Caudate nucleus (tissue), 63 donors: ENCODE measurements at places on chromosomes 7 and 10.

DNA sequence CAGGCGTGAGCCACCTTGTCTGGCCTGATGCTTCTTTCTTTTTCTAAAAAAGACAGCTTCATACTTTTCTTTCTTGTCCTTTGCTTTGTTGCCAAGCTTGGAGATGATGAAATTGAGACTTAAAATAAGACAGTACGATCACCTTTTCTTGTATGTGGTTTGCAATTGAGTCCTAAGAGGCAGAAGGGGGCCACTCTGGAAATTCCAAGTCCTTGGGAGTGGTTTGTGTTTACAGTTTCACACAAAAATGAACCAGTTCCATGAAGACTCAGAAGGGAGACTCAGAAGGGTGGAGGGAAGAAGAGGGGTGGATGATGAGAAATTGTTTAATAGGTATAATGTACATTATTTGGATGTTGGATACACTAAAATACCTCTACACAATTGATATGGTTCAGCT, 70.7 kb upstream of the TNS3 start:
- DNase-seq = no peak

- DNase-seq = no peak
These were observed 12.1 kb upstream of the CCNY start for GRCh38 chr10:35324196-35324595.

GRCh38 chr7:40859965-40860543, 725.2 kb downstream of the SUGCT start:
- DNase-seq = no peak

GRCh38 chr10:124978376-124978725, 36.4 kb downstream of the ZRANB1 start:
- DNase-seq = no peak

- DNase-seq = no peak
These were observed 456.8 kb upstream of the KLF6 start for GRCh38 chr10:4241724-4242345.

- DNase-seq = no peak
These were observed 30.4 kb upstream of the CDK13 start for GRCh38 chr7:39919646-39920045.

DNA sequence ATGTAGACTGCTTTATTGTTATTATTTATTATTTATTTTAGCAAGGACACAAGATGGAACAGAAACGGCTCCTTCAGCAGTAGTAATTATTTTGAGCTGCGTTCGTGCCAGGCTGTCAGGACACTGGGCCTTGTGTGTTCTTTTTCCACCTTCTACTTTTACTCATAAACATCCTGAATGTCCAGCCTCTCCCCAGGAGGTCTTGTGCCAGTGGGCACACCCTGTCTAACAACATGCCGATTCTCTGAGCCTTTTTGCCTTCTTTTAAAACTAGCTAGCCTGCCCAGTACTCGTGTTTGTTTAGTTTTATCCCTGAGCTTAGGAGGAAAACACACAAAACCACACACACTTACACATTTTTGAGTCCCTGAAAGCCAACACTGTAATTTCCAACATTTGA, 1.2 kb downstream of the SCIN start:
- DNase-seq = no peak

- no peak for DNase-seq
These were observed 274.1 kb downstream of the PRPF18 start for GRCh38 chr10:13860886-13861285.

DNA sequence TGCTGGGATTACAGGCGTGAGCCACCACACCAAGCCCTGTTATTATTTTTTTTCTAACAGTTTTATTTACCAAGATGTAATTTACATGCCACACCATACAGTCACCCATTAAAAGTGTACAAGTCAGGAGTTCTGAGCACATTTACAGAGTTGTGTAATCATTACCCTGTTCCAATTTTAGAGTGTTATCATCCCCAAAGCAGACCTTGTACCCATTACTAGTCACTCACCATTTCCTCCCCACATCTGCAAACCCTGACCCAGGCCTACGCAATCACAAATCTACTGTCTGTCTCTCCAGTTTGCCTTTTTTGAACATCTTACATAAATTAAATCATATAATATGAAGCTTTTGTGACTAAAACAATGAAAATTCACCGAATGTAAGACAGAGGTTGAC, 402.9 kb upstream of the FOXK1 start:
- DNase-seq = no peak

- no peak for DNase-seq
These were observed 9.7 kb upstream of the ATP6V0E2 start for GRCh38 chr7:149864023-149864422.

GRCh38 chr10:101631821-101632475, 43.8 kb downstream of the DPCD start:
- DNase-seq = no peak

GRCh38 chr7:149741629-149742028, 31.8 kb downstream of the ZNF467 start:
- no peak for DNase-seq

- no peak for DNase-seq
These were observed 106.0 kb downstream of the GALNT17 start for GRCh38 chr7:71237945-71238344.

DNA sequence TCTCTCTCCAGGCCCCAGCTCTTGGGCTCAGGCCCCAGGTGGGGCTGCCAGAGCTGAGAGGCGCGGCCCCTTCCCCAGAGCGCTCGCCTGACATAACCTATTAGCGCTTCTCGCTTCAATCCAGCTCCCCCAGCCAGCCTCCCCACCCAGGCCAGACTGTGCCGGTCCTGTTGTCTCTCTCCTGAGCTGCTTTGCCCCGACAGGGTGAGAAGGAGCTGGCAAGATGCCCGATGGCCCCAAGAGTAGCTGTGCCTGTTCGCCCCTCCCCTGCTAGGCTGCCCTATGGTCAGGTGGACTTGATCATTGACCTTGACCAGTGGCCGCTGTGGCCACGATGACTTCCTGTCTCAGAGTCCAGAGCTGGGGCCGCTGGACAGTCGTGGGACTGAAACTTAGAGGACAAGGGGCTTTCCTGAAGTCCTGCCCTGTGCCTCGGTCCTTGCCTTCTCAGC, 9.1 kb downstream of the TMEM270 start:
- no peak for DNase-seq

GRCh38 chr7:92832534-92833023, 3.8 kb downstream of the CDK6 start:
- no peak for DNase-seq

DNA sequence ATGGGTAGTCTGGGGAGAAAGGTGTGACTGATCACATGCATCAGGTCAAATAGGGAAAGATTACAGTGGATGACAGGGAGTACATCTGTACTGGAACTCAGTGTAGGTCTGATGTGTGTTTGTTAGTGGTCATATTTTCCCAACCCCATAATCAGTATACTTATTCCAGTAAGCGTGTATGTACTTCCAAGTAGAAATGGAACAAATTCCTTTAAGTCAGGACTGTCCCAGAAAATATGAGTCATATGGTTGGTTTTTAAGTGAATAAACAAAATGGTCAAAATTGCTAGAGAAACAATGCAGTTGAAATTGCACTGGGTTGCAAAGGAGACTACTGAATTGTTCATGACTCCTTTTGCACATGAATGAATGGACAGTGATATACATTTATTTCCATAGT, 118.8 kb upstream of the MYO3A start:
- no peak for DNase-seq

- DNase-seq = no peak
These were observed 9.2 kb downstream of the AQP1 start for GRCh38 chr7:30920584-30921539.

DNA sequence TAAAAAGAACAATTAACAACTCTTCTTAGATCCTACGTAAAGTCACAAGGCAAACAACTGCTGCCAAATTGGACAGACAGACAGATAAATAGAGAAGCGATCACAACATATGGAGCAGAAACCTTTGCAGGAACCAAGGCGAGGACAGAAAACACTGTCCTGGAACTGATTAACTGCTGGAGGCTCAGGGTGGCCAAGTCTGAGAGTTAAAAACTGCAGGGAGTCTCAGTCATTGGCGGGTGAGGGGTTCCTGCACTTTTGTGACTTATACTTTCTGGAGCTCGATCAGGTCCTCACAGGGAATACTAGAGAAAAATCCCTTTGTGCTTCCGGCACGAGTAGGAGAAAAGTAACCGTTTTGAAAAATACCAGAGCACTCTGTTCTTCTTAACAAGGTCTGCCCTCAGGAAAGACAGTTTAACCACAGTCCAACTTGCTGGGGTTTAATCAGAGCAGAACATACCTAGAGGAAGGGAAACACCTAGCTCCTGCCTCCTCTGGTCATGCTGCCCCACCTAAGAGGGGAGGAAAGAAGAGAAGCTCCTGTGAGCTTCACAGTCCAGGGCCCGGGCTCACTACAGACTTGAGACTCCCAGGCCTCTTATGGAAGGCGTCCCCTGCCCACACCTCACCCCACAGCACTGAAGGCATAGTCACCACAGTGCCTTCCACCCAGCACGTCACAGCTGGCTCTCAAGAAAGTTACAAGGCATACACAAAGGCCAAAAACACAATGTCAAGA, 74.9 kb downstream of the LARP4B start:
- no peak for DNase-seq

GRCh38 chr10:131574363-131574706, 262.8 kb upstream of the TCERG1L start:
- no peak for DNase-seq

DNA sequence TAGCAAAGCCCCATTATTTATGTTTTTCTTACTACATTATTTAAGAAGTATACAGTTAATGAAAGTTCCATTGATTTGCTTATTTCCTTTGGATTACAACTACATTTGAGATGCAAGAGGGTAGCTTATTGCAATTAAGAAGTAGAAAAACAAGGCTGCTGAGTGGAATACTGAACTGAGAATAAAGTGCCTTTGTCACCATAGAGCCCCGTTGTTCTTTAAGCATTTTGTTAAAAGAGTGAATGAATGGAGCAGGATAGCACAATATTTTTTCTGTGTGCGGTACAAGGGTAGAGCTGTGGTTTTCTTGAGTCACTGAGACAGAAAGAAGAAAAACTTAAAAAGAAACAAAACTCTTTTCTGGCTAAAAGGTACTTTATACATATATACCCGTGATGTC, 45.6 kb downstream of the ZNF277 start:
- no peak for DNase-seq

DNA sequence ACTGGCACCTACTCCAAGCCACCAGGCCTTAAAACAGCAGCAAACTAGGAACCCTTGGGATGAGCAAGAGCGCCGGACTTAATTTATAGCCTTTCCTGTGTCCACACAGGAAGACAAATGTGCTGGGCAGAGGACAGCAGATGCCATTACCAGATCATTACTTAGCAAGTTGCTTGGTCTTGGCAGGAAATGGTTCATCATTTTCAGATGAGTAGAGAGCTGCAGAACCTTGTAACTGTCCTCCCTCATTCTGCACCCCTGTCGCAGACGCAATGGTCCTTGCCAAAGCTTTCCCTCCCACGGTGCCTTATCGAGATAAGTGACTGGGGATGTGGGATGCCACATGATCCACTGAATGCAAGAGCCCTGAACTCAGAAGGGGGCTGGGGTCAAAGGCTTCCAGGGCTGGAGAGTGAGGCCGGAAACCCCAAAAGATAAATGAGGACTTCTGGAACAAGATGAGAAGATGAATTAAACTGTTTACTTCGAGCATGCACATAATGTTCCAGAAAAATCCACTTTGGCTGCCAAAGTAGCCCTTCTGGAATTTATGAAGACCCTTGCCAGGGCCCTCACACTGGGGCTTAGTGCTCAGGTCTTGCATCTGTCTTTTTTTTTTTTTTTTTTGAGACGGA, 145.6 kb upstream of the ZNF32 start:
- no peak for DNase-seq

- no peak for DNase-seq
These were observed 12.9 kb downstream of the SGCE start for GRCh38 chr7:94642838-94643653.

- no peak for DNase-seq
These were observed 52.7 kb downstream of the GRB10 start for GRCh38 chr7:50729962-50730361.

- DNase-seq = no peak
These were observed 138.3 kb downstream of the LRRN3 start for GRCh38 chr7:111229181-111229740.

DNA sequence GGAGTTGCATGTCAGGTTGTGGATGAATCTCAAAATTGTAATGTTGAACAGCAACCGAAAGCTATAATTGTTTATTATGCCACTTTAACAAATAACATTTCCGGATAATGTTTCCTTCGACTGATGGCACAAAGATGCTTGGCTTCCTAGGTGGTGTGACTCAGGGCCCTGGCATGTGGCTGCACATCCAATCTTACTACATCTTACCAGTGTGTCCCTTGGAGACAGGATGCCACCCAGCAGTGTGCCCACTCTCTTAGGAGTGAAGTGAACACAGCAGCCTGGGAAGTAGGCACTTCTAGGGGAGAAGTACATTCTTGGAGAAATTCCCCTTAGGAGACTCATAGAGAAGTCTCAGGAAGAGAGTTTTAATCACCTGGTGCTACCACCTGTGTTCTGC, 33.0 kb upstream of the GPR26 start:
- no peak for DNase-seq

GRCh38 chr7:43588477-43589132, 5.7 kb downstream of the STK17A start:
- no peak for DNase-seq

GRCh38 chr10:8485032-8485431, 430.5 kb downstream of the GATA3 start:
- no peak for DNase-seq

DNA sequence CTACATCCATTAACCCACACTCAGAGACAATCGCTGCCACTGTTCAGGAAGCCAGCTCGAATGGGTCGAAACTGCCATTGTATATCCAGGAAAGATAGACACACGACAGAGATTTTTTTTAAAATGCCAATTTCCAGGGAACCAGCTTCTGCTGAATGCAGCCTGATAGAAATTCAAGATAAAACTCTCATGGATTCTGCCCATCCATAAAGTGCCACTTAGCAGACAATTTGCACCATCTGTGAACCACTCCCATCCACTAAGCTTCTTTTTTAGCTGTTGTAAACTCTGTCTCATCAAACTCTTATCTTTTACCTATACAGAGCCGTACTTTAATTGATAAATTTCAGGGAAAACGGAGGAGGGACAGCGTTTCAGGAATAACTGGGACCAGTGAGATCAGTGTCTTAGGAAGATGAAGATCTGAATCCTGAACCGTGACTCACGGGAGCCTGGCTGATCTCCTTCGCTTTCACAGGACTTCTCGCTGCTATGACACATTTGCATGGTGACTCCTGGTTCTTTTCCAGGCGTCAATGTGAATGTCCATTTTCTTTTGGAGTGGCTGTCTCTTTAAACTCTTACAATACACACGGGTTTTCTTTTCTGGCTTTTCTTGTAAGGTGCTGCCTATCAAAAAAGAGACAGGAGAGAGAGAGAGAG, 103.4 kb downstream of the FAM204A start:
- DNase-seq = no peak

GRCh38 chr10:80855348-80855971, 317.8 kb downstream of the SH2D4B start:
- no peak for DNase-seq
